ENCODE measurements at places on chromosomes 12 and 14.

- no peak for DNase-seq
Measured at GRCh38 chr12:50734409-50735263, 29.3 kb upstream of the ATF1 start.

- DNase-seq: no peak
Measured at GRCh38 chr12:105202202-105202601, 33.8 kb downstream of the APPL2 start.

GRCh38 chr14:80768646-80769045 lies 172.9 kb downstream of the CEP128 start:
- no peak for DNase-seq

DNA sequence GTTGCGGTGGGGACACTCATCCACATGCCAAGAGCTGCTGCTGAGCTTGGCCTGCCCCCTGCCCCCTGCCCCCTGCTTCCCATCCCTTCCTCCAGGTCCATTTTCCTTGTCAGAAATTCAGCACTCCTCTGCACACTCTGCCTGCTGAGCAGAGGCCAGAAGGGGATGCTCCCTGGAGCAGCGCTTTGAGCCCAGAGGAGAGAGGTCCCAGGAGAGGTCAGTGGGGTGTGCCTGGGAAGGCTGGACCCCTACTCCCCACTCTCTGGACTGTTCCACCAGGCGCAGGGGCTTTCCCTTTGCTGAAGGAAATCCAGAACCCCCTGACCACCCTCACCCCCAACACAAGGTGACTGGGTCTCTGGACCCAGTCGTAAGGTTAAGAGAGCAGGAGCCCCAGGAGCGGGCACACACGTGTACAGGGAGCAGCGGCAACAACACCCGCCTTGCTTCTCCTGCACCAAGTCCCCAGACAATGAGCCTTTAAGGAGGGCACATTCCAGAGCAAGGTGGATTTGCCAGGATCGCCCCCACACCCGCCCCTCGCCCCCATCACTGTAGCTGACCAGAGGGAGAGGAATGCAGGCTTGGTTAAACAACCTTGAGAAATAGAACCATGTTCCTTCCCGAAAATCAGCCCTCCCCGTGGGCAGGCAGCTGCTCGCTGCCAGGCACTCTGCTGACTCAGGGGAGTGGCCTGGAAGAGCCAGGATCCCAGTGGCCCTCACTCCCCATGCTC lies 30.7 kb downstream of the ISCA2 start:
- DNase-seq: no peak

DNA sequence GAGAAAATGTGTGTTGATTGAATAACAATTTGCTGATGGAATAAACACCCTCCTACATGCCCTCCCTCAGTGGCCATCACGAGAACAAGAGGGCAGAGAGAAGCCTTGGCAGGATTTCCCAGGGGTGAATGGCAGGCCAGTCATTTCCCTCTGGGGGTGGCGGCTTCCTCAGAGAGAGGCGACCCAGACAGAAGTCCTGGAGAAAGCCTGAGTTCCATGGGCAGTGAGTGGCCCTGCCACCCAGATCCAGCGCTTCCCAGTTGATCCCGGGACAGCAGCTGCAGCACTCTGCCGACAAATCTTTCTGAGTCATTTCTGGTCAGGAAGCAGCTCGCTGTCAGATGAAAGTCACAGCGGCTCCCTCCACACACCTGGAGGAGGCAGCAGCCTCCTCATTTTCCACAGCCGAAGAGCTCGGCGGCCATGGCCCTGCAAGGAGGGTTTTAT lies 123.0 kb downstream of the SCARB1 start:
- DNase-seq: peak; percentile 23

DNA sequence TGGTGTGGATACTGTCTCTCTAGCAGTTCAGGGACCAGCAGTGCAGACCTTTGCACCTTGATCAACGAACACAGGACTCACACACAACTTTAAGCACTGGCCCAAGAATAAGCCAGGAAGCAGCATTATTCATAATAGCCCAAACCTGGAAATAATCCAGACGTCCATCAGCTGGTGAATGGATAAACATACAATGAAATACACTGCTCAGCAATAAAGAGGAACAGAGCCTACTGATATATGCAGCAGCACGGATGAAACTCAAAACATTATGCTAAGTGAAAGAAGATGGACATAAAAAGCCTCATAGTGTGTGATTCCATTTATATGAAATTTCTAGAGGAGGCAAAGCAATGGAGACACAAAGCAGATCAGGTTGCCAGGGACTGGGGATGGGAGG lies 303.9 kb upstream of the FKBP4 start:
- no peak for DNase-seq

DNA sequence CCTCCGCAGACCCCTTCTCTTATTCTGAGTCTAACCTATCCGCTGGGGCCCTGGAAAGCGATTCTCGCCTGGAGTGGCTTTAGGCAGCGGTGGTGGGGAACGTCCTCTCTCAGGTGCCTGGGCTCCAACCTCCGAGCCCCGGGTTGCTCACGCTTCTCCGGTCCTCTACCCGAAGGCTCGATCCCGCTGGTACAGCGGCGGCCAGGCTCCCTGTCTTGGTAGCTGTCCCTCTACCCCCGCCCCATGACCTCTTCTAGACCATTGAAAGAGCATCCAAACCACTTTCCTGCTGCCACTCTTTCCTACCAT lies 505 bp upstream of the HEBP1 start:
- DNase-seq: peak; percentile 17

- DNase-seq: no peak
Measured at GRCh38 chr12:18546399-18546798, 191.4 kb downstream of the PLCZ1 start.

DNA sequence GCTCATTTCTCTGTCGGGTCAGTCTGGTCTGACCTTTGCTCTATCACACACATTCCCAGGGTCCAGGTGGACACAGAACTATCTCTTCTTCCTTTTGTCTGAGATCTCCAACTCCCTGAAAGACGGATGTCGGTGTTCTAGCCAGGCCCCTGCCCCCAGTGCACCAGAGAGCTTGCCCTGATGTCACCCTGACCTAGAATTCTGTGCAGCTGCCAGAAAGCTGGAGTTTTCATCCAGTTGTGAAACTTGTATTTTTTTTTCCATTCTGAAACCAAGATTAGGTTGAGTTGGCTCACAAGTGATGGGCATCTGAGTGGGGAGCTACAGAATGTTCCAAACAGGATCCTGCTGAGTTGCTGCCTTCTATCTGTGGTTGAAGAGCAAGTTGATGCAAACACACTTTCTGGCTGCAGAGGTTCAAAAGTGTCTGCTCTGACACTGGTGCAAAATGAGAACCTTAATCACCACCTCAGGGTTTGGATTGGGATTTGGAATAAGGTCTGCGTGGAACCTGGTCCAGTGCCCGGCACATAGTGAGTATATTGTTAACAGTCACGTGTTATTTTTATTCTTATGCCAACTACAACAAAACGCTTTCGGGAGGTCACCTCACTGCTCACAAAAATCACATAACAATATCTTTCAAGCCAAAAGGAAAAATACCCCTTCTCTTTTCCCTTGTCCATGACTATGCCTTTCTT lies 211.5 kb downstream of the SLC15A4 start:
- no peak for DNase-seq

DNA sequence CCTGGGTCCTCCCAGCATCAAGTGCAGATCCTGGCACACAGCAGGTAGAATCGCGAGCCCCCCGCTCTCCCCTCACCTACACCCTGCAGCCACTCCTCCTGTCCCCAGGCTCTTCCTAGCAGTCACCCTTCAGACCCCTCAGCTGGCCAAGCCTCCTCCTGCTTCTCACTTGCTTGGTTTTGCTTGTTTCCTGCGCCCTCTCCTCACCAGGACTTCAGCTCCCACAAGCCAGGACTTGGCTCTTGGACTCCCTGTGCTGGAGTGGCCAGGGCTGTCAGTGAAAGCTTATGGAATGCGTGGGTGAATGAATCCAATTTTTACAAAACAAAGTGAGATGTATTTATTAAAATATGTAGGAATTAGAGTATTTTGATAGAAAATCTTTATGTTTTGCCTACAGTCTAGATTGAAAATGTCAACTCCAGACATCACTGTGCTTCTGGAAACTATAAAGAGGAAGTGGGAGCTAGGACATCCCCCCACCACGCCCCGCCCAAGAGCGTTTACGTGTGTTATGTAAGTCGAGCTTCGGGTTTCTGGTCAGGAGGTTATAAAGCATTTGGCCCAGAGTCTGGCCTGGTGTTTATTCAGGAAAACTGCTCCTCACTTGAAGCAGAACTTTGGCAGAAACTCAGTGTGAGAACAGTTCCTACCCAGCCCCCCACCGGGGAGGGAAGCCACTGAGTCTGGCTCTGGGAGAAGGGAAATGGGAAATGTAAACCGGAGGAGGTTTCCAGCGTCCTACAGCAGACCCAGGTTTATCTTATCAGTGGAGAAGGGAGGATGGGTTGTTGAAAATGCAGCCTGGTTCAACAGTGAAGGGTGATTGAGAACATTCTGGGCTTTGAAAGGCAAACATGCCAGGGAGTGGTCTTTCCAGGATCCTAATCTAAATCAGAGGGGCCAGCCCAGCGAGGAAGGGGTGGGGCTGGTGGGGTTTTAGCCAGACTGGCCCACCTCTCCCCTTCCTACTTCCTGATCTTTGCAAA lies 8.8 kb downstream of the ALDH2 start:
- DNase-seq: no peak

GRCh38 chr12:57452937-57453509 lies 2.1 kb upstream of the INHBE start:
- no peak for DNase-seq

- DNase-seq: no peak
Measured at GRCh38 chr12:108572166-108572790, 9.9 kb downstream of the ISCU start.

- no peak for DNase-seq
Measured at GRCh38 chr12:93447555-93448290, 6.0 kb upstream of the UBE2N start.

DNA sequence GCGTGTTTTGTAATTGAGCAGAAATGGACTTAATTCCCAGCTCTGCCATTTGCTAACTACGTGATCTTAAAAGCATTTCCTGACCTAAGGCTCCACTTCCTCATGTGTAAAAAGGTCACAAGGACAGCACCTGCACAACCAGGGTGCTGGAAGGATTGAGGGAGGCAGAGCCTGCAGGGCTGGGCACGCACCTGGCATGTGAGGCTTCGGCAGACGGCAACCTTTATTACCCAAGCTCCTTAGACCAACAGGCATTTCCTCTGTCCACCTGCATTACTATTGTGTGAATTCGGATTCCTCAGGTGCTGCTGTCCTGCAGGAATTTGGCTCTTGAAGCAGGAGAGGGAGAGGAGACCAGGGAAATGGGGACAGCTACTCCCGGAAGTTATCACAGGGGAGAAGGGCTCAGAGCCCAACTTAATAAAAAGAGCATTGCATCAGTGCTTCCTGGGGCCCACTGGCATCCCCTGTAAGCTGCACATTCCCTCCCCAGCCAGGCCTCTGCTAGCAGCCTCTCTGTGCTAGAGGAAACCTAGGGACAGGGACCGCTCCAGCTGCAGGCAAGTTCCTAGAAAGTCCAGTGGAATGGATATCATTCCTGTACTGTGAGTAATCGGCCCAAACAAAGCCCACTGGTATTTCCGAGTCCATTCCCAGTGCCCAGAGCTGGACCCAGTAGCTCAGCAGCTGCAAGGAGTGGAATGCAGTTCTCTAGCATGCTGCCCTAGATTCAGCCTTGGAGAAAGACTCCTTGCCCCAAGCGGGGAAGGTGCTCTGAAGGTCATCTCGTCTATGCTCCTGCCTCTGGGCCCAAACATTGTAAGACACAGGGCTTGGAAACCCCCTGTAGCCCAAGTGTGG lies 157.1 kb upstream of the CCND2 start:
- no peak for DNase-seq

DNA sequence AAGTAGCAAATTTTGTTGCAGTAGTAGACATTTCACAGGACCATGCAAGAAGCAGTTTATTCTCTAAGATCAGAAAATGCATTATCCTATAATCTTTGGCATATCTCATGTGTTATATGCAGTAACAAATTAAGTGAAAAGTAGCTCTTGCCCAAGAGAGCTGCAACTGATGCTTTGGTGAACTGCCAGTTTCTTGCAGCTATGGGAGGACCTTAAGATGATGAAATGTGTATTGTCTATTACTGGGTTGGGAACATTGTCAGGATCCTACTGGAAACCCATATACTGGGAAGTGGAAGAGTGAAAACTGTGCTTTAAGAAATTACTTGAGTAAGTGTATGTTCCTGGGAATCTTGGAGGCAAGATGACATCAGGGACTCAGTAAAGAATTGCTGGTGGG lies 238.8 kb downstream of the DACT1 start:
- DNase-seq: no peak

GRCh38 chr12:7948589-7949260 lies 12.7 kb upstream of the SLC2A3 start:
- DNase-seq: no peak

- no peak for DNase-seq
Measured at GRCh38 chr12:103924761-103925641, 5.2 kb upstream of the HSP90B1 start.

- no peak for DNase-seq
Measured at GRCh38 chr12:66900616-66901015, 221.7 kb upstream of the GRIP1 start.

DNA sequence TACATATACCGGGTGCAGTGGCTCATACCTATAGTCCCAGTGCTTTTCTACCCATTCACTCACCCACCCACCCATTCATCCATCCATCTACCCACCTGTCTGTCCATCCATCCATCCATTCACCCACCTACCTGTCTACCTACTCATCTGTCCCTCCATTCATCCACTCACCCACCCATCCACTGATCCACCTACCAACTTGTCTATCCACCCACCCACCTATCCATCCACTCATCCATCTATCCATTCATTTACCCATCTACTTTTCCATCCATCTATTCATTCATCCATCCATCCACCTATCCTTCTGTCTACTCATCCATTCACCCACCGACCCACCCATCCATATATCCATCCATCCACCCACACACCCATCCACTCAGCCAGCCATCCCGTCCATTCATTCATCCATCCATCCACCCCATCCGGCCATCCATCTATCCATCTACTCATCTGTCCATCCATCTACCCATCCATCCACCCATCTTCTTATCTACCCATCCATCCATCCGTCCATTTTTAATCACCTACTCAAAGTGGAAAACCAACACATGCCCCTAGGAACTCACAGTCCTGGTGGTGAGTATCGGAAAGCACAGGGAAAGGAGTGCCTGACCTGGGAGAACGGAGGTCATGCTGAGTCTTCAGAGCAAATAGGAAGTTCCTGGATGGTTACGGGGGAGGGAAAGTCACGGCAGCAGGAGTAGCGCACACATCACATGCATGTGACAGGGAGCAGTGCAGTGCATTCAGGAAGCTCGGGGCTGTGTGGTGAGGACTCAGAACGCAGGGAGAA lies 20.0 kb downstream of the DDX51 start:
- DNase-seq: no peak
